ENCODE measurements at places on chromosomes 3 and 15.

DNA sequence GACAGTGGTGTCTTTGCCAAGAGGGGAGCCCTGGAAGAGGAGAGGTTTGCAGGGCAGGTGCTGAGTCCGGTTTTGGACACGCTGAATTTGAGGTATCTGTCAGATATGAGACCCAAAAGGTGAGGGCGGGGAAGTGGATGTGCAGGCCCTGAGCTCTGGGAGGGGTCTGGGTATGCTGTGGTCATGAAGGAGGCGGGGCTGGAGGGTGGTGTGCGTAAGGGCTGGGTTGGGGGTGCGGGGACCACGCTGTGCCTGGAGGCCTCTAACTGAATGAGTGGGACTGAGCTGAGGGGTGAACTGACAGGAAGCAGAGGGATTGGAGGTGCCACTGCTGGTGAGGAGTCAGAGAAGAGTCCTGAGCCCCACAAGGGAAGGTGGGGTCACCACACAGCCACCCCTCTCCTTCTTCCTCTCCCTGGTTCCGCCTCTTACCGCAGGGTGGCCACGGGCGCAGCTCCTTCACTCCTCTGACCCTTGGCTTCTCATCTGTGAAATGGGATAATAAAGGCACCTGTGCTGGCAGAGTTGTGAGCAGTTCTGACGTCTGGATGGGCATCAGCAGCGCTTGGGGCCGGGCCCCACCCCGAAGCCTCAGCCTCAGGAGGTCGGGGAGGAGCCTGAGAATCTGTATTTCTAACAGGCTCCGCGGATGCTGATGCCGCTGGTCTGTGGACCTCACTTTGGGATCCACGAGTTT is 28.8 kb downstream of the PSTPIP1 start:
- DNase-seq: no peak

DNA sequence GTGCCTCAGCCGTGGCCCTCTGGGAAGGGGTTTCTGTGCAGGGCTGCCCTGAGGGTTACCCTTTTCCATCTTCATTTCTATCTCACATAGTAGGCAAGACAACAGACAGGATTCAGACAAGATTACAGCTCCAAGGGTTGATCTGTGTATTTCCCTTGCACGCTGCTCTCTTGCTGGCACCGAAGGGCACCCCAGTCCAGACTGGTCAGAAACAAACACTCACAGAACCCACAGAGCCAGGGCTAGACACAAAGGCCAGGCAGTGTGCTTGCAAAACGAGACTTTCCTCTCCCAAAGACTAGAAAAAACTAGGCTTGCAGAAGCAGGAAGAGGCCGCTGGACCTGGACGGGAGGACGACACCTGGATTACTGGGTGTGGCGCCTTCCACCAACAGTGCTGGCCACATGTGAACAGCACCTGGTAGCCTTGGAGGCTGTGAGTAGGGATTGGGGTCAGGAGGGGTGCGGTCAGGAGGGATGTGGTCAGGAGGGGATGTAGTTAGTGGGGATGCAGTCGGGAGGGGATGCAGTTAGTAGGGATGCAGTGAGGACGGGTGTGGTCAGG is 96.8 kb downstream of the BDH1 start:
- no peak for DNase-seq

DNA sequence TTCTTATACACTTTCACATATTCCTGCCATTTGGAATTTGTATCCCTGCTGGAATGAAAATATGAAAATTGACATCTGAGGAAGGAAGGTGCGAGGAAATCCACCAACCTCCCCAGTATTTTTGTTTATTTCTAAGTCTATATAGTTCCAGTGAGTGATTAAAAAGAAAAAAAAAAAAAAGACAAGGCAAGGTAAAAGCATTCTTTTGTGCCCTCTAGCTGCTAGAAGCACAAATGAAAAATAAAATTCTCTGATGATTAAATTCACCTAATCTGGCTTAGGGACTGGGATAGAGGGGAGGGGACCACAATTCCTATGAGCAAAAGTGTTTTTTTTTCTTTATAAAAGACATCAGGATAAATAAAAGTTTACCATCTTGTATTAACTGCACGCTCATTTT is 370.9 kb downstream of the NR2F2 start:
- DNase-seq: no peak

DNA sequence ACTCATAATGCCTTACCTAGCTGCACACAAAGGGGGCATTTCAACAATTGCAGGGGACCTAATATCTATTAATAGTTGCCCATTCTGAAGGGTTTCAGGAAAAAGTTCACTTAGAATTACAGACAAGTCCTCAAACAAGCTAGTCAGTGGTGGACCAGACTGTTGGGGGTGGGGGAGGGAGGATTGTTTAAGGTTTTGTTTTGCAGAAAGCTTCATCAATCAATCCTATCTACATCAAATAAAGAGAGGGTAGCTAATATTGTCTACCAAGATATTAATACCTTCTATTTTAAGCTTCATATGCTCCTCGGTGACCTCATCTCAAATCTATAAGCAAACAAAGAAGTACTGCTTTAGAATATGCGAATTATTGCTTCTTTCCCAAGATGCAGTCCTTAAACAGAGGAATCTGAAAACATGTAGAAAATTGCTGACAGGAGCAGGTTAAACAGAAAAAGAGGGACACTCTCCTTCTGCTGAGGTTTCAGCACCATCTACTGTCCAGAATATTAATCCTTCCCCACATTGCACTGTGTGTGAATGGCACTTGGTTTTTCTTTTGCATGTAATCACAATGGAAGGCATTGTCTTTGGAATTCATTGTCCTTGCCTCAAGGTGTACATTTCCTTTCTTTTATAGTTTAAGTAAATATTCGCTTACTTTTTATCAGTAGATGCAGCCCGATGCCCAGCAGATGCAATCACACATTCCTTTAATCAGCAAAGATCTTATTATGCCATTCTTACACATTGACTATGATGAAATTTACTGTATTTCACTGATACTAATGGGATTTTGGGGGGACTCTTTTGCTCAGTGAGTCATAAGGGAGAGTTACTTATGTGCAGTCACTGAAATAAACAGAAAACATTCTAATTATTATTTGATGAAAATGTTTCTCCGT is 94.7 kb downstream of the IL5RA start:
- peak; percentile 5 for DNase-seq

GRCh38 chr3:125624341-125624740 is 29.0 kb upstream of the OSBPL11 start:
- DNase-seq: no peak

DNA sequence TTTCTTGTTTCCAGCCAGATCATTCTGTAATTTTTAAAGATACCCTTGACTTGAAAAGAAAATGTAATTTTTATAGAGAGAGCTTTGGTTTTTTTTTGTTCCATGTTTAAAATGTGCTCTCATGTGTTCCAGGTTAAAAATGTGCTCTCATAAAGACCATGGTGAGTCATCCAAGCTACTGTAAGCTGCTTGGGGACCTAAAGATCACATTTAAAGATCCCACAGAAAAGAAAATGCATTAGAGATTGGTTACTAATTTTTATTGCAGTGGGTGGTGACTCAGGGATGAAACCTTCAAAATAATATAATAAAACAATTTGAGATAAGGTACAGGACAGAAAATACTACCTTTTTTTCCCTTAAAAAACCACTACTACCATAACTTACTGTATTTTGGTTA is 11.0 kb downstream of the TCF12 start:
- no peak for DNase-seq

DNA sequence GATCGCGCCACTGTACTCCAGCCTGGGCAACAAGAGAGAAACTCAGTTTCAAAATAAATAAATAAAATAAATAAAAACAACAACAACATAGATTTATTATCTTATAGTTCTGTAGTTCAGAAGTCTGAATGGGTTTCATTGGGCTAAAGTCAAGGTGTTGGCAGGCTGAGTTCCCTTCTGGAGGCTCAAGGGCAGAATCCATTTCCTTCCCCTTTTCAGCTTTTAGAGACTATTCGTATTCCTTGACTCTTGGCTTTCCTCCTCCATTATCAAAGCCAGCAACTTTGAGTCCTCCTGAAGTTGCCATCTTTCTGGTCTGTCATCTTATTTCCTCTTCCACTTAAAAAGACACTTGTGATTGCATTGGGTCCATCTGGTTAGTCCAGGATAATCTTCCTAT is 12.1 kb downstream of the BLM start:
- no peak for DNase-seq

DNA sequence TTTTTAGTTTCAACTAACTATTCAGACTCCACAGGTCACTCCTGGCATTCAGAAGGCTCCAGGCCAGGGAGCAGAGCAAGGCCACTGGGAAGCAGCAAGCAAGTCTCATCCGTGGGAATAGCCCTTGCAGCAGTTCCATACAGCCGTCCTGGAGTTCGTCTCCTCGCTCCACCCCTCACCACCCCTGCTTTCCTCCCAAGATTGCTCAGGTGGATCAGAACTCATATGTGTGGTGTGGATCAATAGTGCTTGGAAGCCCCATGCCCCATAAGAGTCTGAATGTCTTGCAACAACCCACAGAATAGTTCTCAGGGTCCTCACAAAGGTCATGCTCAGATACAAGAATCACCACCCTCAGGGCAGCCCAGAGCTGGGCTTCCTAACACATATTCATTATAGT is 44.5 kb downstream of the SUSD5 start:
- no peak for DNase-seq

GRCh38 chr3:120642368-120642948 is 39.6 kb downstream of the HGD start:
- no peak for DNase-seq

- DNase-seq: no peak
Observed at GRCh38 chr3:17315897-17316296, 426.5 kb downstream of the TBC1D5 start.

DNA sequence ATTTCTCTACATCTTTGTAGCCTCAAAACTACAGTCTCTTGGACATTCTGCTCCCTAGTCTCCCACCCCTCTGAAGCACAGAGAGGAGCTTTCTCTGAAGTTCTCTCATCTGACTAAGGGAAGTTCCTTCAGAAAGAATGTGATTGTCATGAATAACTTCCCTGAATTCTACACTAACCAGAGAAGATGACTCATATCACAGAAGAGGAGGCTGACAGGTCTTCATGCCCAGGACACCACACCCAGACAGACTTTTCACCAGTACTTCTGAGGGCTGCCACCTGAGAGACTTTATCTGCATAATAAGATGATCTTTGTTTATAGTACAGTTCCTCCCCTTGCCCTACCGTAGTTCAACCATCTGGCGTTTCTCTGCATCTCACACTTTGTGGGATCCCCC is 52.8 kb downstream of the CDIN1 start:
- DNase-seq: peak; percentile 51

- DNase-seq: peak; percentile 88
Observed at GRCh38 chr3:123818921-123819429, 65.2 kb downstream of the MYLK start.
